ENCODE measurements at places on chromosomes 3 and 15. TPM values are rescaled to one million over a fixed set of nuclear protein-coding genes. Genes with fewer than 3 reads are reported as not detected.

Gene SFMBT1
- 16.8 TPM for total RNA-seq

Gene CCR1
- total RNA-seq, result not detected

Gene CILP
- not detected for total RNA-seq

Gene CGGBP1
- 57.1 TPM for total RNA-seq

Gene CATSPER2
- 1.2 TPM for total RNA-seq

Gene GOLGA6A
- 3.3 TPM for total RNA-seq

Gene BLM
- 45.6 TPM for total RNA-seq

Gene KNL1
- 22.5 TPM for total RNA-seq

Gene ITIH1
- total RNA-seq, result not detected

Gene SCN11A
- total RNA-seq, result 0.10 TPM

Gene EAF2
- total RNA-seq, result 6.0 TPM

- DNase-seq, result no peak
These were observed 14.2 kb downstream of the MRAS start for GRCh38 chr3:138362538-138362937.

- no peak for DNase-seq
These were observed 66.2 kb downstream of the KLF13 start for GRCh38 chr15:31392761-31393401.

DNA sequence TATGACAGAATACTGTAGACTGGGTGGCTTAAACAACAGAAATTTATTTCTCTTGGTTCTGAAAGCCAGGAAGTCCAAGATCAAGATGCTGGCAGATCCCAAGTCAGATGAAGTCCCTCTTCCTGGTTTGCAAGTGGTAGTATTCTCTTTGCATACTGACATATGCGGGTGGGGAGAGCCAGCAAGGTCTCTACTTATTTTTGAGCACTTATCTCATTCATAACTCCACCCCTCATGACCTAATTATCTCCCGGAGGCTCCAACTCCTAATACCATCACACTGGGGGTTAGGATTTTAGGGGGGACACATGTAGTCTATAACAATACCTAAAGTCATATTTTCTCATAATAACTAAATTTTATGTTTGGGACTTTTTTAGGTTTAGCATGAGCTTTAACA lies 65.3 kb downstream of the BLM start:
- DNase-seq, result no peak

DNA sequence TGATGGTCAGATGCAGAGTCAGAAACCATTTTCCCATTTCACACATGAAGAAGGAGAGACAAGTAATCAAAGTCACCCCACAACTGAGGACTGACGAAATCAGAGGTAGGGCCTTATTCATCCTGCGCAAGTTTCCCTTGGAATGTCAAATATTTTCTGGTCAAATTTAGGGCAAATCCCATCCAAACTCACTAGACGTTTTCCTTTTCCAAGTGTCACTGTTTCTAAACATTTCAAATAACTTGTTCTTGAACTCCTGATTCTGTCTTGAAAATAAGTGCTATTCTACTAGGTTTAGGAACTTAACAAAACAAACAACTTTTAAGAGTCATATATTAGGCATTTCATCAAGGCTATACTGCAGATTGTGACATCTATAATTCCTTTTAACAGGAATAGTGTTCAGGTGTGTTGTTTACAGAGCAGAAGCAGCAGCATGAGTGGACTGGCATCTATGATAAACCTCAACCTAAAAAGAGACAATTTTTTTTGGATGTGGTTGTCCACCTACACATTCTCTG lies 40.7 kb downstream of the SUMF1 start:
- no peak for DNase-seq

DNA sequence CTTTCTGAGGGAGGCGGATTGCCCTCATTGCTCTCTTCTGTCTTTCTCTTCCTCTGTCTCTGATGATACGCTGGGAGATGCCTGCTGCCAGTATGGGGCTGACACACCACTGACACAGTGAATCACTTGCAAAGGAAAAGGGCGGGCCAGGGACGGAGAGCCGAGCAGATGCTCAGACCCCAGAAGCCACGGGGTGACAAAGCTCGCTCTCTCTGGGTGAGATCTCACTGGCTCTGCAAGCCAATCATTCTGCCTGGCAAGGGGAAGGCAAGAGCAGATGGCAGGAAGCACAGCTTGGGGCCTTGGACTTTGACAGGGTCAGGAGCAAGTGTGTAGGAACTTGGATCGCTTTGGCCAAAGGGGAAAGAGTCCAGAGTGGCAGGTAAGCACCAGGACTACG lies 198.7 kb downstream of the NTRK3 start:
- no peak for DNase-seq

DNA sequence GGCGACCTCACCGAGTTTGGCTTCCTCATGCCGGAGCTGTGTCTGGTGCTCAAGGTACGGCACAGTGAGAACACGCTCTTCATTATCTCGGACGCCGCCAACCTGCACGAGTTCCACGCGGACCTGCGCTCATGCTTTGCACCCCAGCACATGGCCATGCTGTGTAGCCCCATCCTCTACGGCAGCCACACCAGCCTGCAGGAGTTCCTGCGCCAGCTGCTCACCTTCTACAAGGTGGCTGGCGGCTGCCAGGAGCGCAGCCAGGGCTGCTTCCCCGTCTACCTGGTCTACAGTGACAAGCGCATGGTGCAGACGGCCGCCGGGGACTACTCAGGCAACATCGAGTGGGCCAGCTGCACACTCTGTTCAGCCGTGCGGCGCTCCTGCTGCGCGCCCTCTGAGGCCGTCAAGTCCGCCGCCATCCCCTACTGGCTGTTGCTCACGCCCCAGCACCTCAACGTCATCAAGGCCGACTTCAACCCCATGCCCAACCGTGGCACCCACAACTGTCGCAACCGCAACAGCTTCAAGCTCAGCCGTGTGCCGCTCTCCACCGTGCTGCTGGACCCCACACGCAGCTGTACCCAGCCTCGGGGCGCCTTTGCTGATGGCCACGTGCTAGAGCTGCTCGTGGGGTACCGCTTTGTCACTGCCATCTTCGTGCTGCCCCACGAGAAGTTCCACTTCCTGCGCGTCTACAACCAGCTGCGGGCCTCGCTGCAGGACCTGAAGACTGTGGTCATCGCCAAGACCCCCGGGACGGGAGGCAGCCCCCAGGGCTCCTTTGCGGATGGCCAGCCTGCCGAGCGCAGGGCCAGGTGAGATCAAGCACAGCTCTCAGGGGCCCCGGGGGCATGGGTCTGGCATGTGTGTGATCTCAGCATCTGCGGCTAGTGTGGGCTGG lies 7.1 kb upstream of the STAB1 start:
- no peak for DNase-seq

DNA sequence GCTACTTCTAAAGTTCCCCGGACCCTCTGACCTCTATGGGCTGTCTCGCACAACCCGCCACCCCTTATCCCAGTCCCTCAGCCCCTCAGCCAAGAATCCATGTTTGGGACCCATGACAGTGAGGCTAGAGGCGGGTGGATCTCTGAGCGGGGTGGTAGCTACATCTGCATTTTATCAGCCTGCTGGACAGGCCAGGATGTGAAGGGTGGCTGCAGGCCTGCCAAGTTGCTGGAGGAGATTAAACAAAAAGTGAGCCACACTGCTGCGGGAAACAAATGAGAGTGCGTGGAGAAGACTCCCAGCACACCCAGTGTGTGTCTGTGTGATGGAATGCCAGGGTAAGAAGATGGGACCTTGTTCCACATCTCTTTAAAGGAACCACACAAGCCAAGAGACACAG lies 51.1 kb upstream of the SPATA12 start:
- no peak for DNase-seq

DNA sequence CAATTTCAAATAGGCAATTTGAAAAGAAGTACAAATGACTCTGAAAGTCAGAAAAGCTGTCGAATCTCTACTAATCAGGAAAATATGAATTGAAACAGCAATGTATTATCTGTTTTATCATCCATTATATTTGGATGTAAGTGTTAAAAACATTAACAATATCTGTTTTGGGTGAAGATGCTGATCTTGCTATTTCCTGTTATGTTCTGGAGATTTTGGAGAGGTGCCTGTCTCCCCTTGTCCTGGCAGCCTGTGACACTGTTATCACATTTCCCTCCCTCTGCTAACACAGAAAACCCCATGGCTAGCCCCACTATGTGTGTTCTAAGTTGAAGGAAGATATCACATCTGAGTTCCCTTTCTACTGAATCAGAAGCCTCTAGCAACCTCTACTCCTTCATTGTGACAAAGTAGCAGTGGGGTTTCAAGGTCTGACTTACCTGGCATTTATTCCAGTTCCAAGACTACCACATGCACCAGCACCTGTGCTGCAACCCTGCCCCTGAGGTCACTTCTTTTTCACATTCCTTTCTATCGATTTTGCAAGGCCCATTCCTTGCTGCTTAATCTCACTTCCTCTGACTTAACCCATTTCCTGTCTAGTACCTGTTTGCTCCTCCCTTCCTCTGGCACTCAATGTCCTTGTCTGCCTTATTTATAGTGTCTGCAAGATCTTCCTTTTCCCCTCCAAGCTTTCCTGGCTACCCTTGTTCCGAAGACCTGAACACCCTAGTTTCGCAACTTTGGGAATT lies 95.5 kb upstream of the COL8A1 start:
- no peak for DNase-seq

GRCh38 chr3:85851071-85851470 lies 892.3 kb downstream of the CADM2 start:
- DNase-seq, result no peak

DNA sequence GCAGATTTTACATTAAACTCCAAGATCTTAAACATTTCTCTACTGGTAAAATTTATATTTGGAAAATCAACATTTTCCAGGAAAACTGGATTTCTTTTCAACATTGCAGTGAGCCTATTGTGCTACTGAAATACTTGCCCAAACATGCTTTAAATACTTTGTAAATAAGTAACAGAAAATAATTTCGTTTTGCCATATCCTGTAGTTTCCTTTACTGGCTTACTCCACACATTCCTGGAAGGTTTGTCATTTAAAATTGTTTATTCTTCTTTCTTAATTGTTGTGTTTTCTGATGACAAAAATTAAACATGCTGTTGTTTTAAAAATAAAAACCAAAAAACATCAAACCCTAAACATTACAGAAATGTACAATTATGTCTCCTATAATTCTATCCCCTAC lies 22.0 kb downstream of the ACAD11 start:
- no peak for DNase-seq

DNA sequence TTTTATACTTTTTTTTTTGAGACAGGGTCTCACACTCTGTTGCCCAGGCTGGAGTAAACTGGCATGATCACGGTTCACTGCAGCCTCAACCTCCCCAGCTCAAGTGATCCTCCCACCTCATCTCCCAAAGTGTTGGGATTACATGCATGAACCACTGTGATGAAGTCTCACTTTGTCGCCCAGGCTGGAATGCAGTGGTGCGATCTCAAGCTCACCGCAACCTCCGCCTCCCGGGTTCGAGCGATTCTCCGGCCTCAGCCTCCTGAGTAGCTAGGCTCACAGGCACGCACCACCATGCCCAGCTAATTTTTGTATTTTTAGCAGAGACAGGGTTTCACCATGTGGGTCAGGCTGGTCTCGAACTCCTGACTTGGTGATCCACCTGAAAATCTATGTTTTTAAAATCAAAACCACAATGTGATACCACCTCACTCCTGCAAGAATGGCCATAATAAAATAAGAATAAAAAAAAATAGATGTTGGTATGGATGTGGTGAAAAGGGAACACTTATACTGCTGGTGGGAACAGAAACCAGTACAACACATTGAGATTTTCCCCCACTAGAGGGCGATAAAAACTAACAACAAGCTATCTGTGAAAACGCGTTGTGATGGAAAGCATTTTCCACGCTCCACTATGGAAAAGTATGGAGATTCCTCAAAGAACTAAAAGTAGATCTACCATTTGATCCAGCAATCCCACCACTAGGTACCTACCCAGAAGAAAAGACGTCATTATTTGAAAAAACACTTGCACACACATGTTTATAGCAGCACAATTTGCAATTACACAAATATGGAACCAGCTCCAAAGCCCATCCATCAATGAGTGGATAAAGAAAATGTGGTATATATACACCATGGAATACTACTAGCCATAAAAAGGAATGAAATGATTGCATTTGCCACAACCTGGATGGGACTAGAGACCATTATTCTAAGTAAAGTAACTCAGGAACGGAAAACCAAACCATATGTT lies 26.8 kb upstream of the OCA2 start:
- no peak for DNase-seq

- DNase-seq, result no peak
These were observed 444.6 kb downstream of the GRM7 start for GRCh38 chr3:7305561-7305960.

DNA sequence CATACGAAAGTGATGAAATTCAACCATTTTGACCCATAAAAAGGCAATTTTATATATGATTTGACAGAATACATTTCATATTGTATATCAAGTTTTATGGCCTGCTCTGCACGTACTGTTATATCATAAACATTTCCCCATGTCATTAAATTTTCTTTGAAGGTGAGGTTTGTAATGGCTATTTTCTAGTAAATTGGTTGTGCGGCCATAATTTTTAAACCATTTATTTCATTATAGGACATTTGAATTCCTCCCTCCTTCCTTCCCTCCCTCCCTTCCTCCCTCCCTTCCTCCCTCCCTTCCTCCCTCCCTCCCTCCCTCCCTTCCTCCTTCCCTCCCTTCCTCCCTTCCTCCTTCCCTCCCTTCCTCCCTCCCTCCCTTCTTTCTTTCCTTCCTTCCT lies 87.4 kb upstream of the AGBL1 start:
- DNase-seq, result no peak

DNA sequence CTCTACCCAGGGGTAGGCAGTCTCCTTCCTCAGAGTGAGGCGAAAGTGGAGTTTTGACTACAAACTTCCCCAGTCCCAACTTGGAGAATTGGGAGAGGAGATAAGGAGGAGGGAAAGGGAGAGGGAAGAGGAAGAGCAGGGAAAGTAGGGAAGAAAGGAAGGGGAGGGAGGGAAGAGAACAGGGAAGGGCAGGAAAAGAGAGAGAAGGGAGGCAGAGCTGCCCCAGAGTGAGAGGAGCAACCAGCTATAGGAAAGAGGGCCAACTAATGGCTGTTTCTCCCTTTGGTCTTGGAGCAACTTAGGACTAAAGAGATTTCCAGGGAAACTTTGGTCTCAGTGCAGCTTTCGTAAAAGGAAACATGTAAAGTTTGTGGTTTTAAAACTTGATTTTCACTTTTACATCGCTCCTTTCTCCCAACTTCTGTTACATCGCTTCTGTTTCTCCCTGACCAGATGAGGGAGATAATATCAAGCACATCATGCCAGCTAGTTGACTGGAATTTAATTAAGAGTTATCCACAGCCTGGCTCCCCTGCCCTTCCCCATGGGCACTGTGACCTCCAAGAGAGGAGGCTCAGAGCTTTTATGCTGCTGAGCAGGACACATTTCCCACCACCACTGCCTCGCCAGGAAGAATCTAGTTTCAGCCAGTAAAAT lies 1.4 kb downstream of the CA12 start:
- no peak for DNase-seq

- DNase-seq, result peak; percentile 29
These were observed 68.1 kb upstream of the CTNNB1 start for GRCh38 chr3:41131224-41131623.

- DNase-seq, result no peak
These were observed 92.7 kb upstream of the PRICKLE2 start for GRCh38 chr3:64318001-64318400.

DNA sequence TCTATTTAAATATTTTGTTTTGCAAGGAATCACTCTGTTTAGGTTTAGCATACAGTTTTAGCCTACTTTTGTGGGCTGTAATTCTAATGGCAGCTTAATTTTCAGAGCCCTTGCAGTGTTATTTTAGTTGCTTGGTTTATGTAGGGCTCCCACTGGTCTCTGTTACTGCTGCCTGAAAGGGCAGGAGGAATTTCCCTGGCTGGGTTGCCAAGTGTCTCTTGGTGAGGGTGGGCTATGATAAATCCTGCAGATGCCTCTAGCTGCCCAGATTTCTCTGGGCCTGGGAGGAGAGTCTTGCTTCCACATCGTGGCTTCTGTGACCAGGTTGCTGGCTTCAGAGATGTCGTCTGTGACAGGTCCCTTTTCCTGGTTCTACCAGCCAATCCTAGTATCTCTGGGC lies 36.2 kb downstream of the ILDR1 start:
- no peak for DNase-seq

All from H1 (cell line).